GM04504 (cell line): ENCODE measurements at places on chromosomes 7 and 10.
A peak's percentile ranks its signal among the peaks of the same experiment; 100 is the strongest.

DNA sequence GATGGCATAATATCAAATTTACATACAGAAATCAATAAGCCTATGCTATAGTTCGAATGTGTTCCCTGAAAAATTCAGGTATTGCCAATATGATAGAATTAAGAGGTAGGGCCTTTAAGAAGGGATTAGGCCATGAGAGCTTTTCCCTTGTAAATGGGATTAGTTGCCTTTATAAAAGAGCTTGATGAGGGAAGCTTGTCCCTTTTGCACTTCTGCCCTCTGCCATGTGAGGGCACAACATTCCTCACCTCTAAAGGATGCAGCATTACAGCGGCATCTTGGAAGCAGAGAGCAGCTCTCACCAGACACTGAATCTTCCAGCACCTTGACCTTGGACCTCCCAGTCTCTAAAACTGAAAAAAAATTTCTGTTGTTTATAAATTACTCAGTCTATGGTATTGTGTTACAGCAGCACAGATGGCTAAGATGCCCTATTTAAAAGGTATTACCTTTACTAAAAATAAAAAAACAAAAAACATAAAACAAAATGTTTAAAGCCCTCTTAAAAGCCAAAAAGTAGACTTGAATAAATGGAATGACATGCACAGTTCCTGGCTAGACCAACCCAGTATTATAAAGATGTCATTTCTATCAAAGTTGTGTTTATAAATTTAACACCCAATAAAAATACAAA lies 909.6 kb downstream of the REEP3 start:
- peak; percentile 3 for DNase-seq

DNA sequence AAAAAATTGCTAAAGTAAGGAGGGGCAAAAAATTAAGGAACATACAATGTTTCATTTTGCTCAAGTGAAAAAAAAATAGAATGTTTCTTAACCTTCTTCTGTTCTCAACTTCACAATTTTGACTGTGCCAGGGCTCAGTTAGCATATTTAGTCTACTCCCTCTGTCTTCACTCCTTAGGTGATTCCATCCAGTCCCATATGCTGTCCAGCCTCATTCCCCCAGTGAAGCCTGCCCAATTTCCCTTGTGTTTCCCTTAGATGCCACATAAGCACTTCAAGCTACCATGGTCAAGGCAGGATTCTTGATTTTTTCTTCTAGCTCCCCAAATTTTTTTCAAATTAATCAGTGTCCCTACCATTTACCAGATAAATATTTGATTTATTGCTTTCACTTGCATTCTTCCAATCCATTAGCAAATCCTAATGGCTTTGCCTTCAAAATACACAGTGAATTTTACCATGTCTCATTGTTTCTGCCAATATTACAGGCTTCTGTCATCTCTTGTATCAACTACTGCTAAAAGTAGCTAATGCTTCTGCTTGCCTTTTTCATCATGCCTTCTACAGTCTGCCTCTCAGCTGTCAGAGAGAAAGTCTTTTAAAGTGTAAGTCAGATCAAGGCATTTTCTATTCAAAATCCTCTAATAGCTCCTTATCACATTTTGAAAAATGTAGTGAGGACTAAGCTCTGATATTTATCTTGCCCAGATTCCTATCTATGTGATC lies 166.8 kb downstream of the MACC1 start:
- no peak for DNase-seq

GRCh38 chr10:59098387-59098786 lies 78.1 kb upstream of the PHYHIPL start:
- peak; percentile 63 for DNase-seq

- DNase-seq: no peak
Observed at GRCh38 chr7:158357898-158358821, 229.5 kb downstream of the PTPRN2 start.

DNA sequence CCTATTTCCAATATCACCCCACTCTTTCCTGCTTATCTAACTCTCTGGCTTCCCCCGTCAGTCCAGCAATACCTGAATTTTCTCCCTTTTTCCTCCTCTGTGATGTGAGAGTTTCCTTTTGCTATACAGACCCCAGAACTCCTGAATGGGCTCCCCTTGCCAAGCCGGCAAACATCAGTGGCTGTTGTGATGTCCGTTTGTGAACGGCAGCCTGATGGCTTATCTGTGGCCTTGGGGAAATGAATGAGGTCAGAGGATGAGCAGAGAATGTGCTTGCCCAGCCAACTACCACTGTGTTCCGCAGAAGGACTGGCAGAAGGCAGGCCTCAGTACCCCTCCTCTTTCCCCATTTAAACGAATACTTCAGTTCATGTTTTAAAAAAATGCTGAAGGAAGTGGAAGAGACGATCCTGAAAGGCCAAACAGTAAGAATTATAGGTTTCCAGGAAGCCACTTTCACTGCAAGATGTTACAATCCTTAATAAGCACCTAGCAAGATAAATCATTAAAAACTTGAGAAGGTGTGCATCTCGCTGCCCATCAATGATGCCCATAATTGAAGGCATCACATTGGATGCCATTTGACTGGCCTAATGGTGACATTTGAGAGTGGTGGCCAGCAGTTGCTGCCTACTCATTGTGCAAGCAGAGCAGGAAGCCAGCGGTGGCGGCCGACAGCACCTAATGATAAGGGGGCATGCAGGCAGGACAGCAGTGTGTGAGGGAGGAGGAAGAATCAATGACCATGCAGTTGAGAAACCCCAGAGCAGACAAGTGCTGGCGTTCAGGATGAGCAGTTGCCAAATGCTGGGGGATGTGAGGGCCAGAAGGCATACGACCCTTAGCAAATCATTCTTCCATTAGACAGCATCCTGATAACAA lies 31.5 kb downstream of the SLC18A2 start:
- DNase-seq: no peak

GRCh38 chr7:35004531-35005095 lies 32.7 kb downstream of the DPY19L1 start:
- no peak for DNase-seq

DNA sequence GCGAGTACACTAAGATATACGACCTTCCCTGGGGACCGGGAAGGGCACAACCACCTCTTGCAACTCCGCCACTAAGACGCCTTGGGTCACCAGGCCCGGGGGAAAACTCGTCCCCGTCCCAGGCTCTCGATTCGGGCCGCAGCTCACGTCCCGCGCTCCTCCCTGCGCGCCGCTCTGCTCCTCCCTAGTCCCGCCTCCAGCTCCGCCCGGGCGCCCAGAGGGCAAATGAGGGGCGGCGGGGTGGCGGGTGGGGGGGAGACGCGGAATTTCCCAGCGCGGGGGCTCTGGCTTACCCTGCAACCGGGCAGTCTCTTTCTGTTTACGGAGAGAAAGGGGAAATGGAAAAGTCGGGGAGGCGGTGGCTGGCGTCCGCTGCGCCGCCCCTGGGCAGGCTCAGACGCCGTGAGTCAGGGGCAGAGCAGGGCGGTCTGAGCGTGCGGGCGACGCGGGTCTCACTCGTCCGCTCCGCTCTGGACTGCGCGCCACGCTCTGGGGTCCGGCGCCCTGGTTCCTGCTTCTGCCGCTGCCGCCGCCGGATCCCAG lies at the start of gene MAP3K8:
TSS of gene MAP3K8 (plus strand) at position 455 of the 543 bp plus-strand sequence. CDS start 4,755 bp downstream, outside the sequence.
- DNase-seq: no peak

- DNase-seq: peak; percentile 17
Observed at GRCh38 chr10:120948889-120949608, 97.9 kb downstream of the WDR11 start.

GRCh38 chr7:138091032-138091431 lies 14.8 kb downstream of the AKR1D1 start:
- no peak for DNase-seq

DNA sequence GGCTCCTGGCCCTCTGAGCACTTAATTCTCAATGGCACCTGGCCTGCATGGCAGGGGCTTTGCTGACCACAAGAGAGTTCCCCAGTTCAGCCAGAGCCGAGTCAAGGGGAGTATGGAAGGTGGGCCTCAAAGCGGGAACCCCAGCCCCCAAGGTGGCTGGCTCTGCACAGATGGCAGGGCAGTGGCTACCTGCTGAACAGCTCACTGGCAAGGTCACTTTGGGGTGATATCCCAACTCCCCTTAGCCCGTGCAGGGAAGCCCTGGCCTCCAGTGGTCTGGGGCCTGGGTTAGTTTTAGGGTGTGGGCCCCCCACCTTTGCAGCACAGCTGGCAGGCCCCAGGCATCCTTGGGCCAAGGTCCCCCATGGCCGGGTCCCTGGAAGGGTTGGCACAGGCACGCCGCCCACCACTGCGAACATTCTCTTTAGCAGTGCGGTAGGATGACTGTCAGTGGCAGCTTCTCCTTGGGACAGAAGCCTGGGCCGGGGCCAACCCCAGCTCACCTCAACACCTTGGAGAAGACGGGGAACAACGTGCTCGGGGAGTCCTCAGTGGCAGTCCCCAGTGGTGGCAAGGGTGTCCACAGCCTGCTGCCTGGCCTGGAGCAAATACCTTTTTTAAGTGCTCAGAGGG lies 36.8 kb downstream of the PPIF start:
- no peak for DNase-seq

GRCh38 chr7:52571026-52571425 lies 464.4 kb upstream of the POM121L12 start:
- DNase-seq: no peak

GRCh38 chr7:108637049-108637621 lies 67.5 kb downstream of the DNAJB9 start:
- no peak for DNase-seq

- peak; percentile 48 for DNase-seq
Observed at GRCh38 chr7:50962962-50963374, 180.3 kb upstream of the GRB10 start.

DNA sequence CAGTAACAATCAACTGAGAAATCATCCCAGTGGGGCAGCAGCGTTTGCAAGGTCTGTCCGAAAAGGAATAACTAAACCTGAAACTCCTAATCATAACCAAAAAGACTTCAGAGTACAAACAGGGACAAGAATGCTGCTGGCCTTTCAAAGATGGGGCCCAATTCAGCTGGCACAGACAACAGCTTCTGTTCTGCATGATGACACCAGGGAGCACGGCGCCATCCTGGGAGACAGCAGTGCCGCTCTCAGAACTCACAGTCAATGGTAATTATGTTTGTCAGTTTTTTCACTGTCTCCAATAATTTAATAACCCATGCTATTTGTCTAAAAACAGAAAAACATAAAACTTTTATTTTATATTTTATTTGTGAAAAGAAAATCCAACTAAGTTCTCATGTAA lies 90.0 kb downstream of the LARP4B start:
- DNase-seq: no peak

DNA sequence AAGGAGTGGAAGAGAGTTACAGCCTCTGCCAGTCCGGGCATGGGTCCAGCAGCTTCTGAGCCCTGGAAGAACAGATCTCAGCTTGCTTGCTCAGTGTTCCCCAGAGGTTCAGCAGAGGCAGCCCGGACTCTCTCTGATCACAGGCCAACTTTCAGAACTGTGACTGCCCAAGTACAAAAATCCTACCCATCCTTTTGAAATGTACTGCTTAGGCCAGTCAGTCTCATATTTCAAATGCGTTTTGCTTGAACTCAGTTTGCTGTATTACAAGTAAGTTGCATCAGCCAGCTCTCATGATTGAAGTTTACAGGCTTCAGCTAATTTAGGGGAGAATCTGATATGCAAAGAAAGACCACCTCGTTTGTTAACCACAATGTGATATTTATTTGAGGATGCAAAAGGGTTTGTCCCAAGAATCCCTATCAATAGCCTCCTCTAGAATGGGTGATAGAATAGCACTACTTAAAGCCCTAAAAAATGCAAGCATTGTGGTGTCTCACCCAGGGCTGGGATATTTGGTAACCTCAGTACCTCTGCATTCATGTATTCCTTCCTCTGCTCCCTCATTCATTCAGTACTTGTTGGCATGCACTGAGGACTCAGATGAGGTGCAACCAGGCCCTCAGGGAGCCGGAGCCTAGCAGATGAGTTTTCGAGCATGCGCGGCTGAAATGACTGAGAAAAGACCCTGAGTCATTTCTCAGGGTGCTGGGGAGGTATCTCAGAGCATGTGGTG lies 7.0 kb downstream of the AIMP2 start:
- DNase-seq: peak; percentile 76

- no peak for DNase-seq
Observed at GRCh38 chr10:111261081-111261615, 184.3 kb downstream of the ADRA2A start.

GRCh38 chr10:85537561-85537960 lies 829.0 kb downstream of the GRID1 start:
- DNase-seq: no peak
